ENCODE measurements at places on chromosomes 3 and 15.

GRCh38 chr15:100090411-100090810 is 251.4 kb downstream of the ADAMTS17 start:
- DNase-seq = no peak

- DNase-seq = no peak
These were observed 630 bp upstream of the EFCAB12 start for GRCh38 chr3:129429080-129429451.

DNA sequence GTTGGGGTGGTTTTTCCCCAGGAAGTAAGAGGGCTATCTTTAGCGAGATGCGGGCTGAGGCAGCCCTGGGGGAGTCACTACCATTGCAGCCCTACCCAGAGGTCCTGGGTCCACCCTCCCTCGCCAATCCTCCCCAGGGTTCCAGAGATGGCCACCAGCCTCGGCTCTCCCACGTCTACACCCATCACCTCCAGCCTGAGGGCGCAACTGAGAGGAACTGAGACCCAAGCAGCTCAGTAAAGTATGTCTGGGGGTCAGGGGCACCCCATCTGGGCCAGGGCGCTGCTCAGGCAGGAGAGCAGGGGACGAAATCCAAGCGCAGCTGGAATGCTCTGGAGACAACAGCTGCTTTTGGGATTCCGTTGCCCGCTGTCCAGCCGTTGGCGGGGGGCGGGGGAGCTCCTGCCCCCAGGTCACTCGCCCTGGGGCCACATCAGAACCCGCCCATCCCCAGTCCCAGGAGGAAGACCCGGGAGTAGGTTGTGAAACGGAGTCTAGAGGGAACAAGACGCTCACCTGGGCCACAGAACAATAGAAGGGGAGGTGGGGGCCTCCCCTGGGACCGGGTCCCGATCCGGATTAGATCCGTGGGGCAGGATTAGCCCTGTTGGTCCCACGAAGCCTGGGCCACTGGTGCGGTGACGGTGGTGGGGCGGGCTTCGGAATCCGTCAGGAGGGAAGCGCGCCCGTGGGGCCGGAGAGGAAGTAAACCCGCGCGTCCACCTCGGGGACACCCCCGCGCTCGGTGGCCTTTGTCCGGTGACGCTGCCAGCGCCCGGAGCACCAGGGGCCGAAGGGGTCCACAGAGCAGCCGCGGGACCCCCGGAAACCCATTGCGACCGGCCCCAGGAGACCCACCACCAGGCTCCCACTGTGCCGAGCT is 1.4 kb upstream of the NDUFAF3 start:
- DNase-seq = peak; percentile 60

DNA sequence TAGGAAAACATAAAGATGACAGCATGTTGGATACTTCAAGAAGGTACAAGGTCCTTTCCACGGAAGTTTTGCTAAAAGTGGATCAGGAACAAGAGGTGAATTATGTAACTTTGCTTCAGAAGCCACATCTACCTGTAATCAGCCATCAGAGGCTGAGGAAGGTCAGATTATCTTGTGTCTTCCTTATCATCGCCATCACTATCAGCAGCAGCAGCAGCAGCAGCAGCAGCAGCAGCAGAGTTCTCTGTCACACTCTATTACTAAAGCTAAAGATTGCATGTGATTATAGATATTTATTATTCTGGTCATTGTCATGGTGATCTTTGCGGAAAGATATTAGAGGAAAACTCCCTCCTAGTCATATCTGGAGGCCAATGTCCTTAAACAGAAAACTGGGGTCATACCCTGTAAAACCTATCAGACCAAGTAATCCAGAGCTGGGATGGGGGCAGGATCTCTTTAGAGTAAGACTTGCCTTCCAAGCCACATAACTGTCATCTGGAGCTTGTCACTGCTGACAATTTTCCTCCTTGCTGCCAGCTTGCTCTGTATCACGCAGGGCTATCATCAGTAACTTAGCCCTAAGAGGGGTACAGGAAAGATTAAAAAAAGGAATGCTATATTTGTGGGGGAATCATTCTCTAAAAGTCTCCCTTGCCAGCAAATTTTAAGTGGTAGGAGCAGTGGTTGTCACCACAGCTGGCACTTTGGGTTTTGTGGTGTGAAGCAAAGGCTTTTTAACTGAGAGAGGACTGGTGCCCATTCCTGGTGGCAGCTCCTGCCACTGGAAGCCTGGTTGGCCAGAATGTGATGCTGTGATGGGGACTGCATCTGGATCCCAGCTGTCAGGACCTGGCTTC is 130.9 kb upstream of the RASGRP1 start:
- peak; percentile 11 for DNase-seq

GRCh38 chr15:69508659-69509058 is 56.0 kb downstream of the RPLP1 start:
- DNase-seq = no peak

DNA sequence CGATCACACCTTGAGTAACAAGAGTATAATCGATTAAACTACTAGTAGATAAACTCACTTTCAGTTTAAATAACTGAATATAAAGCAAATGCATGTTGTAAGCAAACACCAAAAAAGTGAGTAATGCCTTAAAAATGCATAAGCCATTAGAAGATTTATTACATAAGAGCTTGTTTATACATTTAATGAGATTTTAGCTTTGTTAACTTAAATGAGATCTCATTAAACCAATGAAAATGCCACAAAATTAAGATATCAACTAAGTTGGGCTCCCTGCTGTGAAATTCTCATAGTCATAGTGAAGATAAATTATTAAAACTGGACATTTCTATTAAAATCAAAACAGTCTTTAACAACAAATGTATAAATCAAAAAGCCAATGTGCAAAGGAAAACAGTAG is 701.2 kb downstream of the NLGN1 start:
- DNase-seq = no peak

DNA sequence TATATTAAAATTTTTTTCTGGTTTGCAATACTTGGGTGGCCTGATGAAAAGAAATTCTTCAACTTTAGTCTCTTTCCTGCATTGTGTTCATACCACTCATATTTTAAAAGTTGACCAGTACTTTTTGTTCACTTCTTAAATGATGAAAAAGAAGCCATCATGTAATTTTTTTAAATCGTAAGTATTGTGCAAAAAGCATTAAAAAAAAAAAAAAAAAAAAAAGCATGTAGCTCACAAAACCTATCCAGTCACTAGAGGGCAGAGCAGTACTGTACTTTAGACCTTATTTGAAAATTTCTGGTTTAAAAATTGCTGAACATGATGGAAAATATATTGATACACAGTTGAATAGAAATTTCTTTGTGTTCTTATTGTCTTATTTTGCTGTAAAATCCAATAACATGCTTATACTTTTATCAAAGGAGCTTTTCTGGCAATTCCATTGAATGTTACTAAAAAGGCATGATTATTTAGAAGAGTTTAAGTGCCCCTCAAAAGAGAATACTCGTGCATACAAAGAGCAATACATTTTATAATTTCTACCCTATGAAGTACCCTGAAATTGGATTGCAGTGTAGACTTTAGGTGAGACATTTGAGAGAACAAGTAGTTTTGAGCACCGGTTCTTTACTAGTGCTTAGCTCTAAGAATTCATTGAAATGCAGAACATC is 137.7 kb downstream of the BBX start:
- no peak for DNase-seq

GRCh38 chr3:106232956-106233355 is 364.1 kb upstream of the CBLB start:
- DNase-seq = no peak

GRCh38 chr15:40452296-40453090 is 11.7 kb downstream of the BAHD1 start:
- no peak for DNase-seq

- no peak for DNase-seq
These were observed 301.1 kb downstream of the DIPK2A start for GRCh38 chr3:144272680-144273079.

DNA sequence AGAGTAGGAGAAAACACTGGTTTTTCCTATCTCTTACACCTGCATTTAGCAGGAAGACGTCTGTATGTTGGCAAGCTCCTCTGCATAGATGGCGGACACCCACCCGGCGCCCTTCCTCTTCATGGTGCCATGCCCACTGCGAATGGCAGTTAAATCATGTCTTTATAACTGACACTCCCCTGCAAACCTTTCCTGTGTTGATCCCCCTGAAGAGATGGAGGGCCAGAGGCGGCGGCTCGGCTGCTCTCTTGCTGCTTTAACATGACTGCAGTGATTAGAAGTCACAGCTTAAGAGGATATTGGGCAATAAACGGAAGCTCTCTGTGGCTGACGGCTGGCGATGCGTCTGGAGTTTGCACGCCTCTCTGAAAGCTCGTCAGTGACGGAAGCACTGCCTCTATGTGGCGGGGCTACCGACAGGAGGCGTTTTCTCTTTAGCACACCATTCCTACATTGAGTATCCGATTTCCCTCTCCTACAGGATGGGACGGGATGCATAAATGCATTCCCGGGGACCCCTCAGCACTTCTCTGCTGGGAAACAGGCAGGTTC is 25.5 kb upstream of the SNRPA1 start:
- DNase-seq = no peak

DNA sequence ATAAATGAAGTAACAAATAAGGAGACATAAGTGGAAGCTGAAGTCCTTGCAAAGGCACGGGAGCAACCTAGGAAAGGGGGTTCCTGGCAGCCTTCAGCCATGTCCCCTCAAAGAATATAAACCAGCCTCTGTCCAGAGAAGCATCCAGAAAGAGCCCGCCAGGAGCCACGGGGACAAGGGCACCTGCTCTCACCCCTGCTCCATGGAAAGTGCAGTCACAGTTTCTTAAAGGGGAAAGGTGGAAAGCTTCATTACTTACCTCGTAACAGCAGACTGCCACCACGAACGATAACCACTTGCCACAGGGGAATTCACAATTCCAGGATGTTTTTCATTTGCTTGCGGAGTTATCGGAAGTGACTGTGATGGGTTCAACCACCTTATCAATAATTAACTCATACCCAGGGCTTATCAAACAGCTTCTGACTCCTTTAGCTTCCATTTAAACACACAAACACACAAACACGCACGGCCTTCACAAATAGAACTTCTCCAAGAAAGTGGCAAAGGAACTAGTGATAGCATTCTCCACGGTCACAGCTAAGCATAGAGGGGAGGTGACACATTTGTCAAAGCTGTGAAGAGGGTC is 134.2 kb upstream of the IGF1R start:
- DNase-seq = no peak

- no peak for DNase-seq
These were observed 888.3 kb downstream of the PLOD2 start for GRCh38 chr3:145272684-145273083.
